ENCODE measurements at places on chromosomes 5 and 9.

- no peak for DNase-seq
Measured at GRCh38 chr9:108270561-108270960, 585.2 kb downstream of the ACTL7B start.

GRCh38 chr5:4984461-4984860, 155.7 kb upstream of the ADAMTS16 start:
- DNase-seq, result no peak

DNA sequence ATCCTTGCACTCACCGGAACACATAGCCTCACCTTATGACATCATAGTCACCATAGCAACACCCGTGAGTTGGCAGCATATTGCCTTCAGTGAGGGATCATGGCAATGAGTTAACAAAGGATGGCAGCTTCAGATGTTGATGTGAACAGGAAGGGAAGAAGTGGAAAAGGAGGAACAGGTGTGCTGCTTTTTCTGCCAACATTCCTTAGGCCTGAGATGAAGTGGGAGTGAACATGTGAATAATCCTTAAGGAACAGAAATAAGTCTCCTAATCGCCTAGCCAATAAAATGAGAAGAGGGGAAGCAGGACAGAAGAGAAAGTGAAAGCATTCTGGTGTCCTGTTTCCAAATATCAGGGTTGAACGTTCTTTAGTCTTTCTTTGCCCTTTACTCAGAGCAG, 360.0 kb downstream of the BRINP1 start:
- no peak for DNase-seq

DNA sequence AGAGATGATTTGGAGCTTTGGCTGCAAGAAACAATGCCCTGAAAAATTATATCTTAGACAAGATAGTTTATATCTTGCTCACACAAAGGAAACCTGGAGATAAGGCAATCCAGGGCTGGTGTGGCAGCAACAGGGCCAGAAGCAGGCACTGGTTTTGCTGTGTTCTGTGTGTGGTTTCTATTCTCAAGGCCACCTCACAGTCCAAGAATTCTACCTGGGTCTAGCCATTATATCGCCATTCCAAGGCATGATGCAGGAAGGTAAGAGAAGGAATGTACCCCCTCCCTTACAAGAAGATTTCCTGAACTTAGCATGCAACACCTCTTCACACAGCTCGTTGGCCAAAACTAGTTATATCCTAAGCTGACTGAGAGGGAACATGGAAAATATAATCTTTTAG, 74.5 kb upstream of the MEGF10 start:
- DNase-seq, result no peak

- DNase-seq, result no peak
Measured at GRCh38 chr5:9818340-9818845, 188.2 kb upstream of the TAS2R1 start.

DNA sequence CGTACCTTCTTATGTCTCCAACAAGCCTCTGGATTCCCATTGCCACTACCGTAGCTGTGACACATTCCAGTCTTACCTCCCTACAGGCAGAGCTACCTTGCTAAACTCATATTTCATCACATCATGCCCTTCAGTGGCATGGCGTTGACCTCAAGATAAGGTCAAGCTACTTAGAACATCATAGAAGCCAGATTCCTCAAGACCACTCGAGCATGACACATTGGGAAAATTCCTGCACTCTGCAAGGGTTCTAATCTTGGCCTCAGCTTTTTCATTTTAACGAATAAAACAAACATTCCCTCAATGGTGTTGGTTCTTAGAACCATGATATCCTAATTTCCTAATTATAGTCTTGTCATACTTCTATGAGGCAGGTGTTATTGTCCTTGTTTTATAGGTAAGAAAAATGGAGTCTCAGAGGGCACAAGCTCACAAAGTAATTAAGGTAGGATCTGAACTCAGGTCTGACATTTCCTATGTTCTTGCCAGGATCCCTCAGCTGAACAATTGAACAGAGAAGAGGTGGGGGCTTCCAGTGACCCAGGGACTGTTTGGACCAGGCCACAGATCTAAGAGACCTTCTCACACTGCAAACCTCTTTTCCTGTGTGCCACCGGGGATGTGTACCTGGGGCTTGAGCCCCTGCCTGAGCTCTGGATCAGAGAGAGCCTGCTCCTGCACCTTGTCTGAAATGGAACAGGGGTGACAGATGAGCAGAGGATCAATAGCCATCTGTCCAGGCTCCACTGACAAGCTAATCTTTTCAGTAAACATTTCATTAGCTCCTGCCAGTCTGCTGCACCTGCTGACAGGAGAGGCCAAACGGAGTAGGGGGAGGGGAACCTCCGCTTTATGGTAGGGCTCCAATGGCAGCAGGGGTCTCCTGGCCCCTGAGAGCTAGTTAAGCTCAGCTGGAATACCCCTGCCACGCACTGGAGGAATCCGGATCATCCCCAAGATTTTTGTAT, 49.3 kb downstream of the ALG2 start:
- no peak for DNase-seq

DNA sequence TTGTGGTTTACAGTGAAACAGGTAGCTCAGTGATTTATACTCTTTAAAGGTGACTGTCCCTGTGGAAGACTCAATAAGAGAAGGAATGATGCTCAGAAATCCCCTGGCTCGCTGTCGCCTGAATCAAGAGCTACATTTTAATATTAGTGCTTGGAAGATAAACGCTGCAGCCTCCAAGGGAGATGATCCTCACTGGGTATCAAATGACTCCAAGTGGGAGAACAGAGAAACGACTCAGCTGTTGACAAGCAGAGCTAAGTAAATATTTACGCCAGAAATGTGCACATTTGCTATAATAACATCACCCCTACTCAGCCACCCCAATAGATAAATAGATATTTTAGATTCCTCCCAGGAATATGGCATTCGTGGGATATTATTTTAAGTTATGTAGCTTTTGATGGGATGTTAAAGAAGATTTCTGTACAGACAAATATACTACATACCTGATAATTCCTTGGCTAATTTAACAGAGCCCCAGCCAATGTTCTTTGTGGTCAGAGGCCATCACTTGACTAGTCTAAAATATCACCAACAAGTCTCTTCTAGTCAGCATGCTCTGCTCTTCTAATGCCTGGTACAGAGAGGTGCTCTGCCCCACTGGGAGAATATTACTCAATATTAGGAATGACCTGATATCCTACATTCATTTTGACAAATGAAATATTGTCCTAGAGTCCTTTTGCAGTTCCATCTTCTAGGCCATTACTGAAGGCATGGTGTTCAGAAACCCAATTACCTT, 18.3 kb upstream of the CCDC192 start:
- DNase-seq, result no peak

DNA sequence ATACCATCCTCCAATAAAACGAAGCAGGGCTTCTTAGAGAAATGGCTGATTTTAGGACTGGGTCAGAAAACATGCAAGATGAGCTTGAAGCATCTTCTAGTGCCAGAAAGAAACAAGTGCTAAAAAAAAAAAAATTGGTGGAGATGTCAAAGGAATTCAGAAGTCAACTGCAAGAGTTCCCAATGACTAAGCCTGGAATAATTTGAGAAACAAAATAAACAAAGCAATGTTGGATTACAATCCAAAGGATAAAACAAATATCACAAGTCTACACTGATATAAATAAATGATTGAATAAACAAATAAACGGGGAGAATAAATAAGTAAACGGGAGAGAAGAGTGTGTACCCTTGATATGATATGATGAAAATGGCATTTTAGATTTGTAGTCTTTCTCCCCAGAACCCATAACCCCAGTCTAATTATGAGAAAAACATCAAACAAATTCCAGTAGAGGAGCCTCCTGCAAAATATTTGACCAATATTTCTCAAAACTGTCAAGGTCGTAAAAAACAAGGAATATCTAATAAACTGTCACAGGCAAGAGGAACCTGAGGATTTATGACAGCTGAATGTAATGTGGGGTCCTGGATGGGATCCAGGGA, 63.5 kb upstream of the CCL21 start:
- no peak for DNase-seq

DNA sequence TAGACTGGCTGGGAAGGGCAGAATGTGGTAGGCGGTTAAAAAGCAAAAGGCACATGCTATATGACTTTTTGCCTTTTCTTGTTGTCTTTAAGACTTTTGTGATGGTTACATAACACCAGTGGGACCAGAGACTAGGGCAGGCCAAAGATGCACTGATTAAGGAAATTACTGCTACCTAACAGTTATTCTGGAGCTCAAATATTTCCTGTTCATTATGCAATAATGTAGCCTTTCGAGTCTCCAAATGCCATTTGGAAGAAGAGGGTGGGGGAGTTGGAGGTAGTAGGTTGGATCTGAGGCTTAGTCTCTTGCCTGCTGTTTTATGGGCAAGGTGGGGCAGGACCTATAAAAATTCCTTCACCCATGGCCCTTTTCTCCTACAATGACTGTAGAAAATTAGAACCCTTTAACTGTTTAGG, 51.7 kb downstream of the SH3GL2 start:
- DNase-seq, result no peak

DNA sequence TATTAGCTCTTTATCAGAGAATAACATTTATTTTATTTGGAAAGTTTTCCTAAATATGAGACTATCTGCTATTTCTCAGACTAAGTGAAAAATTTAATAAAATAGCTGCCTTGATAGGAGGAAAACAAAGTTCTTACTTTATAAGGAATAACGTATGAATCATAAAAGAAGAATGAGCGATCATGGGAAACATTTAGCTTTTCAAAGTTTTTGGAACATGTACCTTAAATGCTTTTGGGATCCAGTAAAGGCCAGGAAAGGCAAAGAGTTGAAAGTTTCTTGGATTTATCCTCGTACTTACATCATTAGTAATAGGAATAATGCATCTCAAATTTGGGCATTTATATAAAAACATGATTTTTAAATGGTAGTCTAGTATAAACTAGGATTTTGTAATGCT, 19.4 kb downstream of the OGN start:
- no peak for DNase-seq
